ENCODE measurements at places on chromosomes 11 and 22.

GRCh38 chr11:116207421-116208141, 565.2 kb downstream of the BUD13 start:
- H3K36me3 ChIP-seq = no peaks in the 10 kb centered on the region
- H3K27me3 ChIP-seq = no peaks in the 10 kb centered on the region
- no peak overlapping the region for H3K4me3 ChIP-seq
- no peak for DNase-seq
- no peak overlapping the region for H3K27ac ChIP-seq

DNA sequence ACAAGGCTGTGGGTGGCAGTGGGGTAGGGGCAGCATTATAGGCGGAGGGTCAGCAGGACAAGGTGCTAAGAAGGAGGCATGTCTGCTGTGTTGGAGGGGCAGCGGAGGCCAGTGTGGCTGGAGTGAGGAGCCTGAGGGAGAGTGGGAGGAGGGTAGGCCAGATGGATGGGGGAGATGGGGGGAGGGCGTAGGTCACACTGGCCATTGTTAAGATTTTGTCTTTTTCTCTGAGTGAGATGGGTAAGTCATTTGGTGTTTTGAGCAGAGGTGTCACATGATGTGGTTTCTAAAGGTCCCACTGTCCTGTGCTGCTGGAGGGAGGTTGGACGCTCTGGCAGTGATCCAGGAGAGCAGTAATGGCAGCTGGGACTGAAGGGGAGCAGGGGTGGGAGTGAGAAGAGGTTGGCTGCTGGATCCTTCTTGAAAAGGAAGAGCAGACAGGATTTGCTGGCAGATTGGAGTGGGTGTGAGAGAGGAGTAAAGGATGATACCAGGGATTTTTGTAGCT, 9.8 kb downstream of the PPP6R3 start:
- peak overlapping the region; percentile 77 for H3K4me3 ChIP-seq
- peaks cover 49% of the 10 kb centered on the region for H3K36me3 ChIP-seq
- H3K27ac ChIP-seq = peak overlapping the region; percentile 50
- no peaks in the 10 kb centered on the region for H3K27me3 ChIP-seq

- no peak overlapping the region for H3K27ac ChIP-seq
- peaks cover 32% of the 10 kb centered on the region for H3K4me1 ChIP-seq
- DNase-seq = no peak
- H3K4me3 ChIP-seq = no peak overlapping the region
- H3K27me3 ChIP-seq = no peaks in the 10 kb centered on the region
- H3K36me3 ChIP-seq = peaks cover 46% of the 10 kb centered on the region
These were observed 14.6 kb downstream of the PARVG start for GRCh38 chr22:44195189-44195871.

- peaks cover 1% of the 10 kb centered on the region for H3K27me3 ChIP-seq
- H3K36me3 ChIP-seq = no peaks in the 10 kb centered on the region
- DNase-seq = no peak
- peak overlapping the region; percentile 72 for H3K27ac ChIP-seq
- H3K4me1 ChIP-seq = peaks cover 10% of the 10 kb centered on the region
These were observed 5.0 kb downstream of the HEPACAM start for GRCh38 chr11:124930799-124931198.

GRCh38 chr22:33110562-33111163, 52.5 kb upstream of the SYN3 start:
- H3K27me3 ChIP-seq = no peaks in the 10 kb centered on the region
- no peak overlapping the region for H3K27ac ChIP-seq
- no peak overlapping the region for H3K4me3 ChIP-seq
- no peak for DNase-seq
